ENCODE measurements at places on chromosomes 4 and X. TPM values are rescaled to one million over a fixed set of nuclear protein-coding genes. Genes with fewer than 3 reads are reported as not detected.

- no peak for DNase-seq
Measured at GRCh38 chr4:82780752-82781231, 17.8 kb downstream of the SCD5 start.

GRCh38 chr4:132646186-132646585 is 502.9 kb upstream of the PCDH10 start:
- no peak for DNase-seq

MAGEC1 gene
- total RNA-seq, result not detected

DNA sequence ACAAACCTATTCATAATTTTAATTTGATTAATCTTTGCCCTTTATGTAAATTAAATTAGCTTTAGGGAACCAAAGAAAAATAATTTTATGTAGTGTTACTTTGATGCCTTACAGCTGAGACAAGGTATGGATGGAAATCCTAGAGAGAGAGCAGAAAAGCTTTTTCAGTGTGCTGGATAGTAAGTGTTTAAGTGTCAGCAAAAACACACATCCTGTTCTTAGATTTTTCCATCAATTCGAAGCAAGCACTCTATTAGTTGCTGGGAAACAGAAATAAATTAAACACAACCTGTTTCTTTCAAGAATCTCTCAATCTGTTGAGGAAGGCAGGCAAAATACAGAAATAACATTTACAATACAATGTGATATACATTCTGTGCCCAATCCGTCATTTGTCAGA is 327.8 kb downstream of the GALNTL6 start:
- no peak for DNase-seq

TASL gene
- total RNA-seq, result 3.0 TPM
